Activated CD4-positive, alpha-beta T cell treated with anti-CD3 and anti-CD28 coated beads for 36 hours (primary cell): ENCODE measurements at places on chromosomes 1 and 21.

GRCh38 chr1:109782927-109783326, 19.2 kb upstream of the EPS8L3 start:
- no peak for DNase-seq

GRCh38 chr1:228500143-228500734, 13.1 kb downstream of the RNF187 start:
- no peak for DNase-seq

DNA sequence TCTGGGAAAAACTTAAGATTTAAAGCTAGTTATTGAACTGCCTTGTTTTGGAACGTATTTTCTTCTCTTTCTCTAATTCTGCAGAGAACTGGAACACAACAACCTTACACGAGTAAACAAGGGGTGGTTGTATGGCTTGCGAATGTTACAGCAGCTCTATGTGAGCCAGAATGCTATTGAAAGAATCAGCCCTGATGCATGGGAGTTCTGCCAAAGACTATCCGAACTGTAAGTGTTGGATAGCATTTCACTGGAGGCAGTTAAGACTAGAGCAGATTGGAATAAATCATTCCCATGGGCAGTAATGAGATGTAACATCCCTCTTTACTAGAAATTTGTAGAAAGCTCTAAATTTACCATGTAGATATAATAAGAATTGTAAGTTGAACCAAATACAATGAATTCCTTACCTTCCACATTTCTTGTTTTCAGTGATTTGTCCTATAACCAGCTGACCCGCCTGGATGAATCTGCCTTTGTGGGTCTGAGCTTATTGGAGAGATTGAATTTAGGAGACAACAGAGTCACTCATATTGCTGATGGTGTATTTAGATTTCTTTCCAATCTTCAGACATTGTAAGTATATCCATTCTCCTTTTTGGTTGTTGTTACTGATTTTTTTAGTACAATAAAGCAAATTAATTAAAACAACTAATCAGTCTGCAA, 22.9 kb downstream of the LRIG2 start:
- DNase-seq: no peak

DNA sequence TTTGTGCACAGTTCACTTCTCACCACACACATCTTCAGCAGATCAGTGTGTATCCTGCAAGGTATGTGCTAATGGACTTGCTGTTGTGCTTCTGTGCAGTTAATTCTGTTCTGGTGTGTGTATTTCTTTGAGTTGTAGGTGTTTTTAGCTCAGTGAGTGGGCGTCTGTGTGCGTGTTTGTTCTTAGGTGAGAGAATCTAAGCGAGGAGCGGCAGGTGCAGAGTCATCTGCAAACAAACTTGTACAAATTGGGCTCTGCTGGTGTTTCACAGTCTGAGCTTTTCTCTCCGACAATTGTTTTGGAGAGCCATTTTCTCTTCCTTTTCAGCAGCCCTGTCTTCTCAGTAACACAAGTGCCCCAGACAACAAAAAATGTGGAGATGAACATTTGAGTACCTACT, 43.6 kb downstream of the ACP6 start:
- no peak for DNase-seq

DNA sequence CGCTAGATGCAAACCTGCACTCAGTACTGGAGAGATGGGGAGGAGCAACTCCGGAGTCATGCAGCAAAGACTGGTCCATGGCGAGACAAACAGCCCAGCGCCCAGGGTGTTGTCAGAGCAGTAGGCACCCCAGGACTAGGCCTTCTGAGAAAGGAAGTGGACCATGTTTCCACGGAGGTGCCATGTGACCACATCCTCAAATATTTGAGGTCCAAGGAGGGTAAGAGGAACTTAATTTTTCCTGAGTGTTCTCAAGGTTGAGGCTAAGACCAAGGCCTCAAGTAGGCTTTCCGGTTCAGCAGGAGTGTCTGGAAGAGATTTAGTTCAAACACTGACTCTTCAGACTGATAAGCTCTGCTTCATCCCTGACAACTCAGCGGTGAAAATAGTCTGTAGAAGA, 186.2 kb downstream of the RHOU start:
- no peak for DNase-seq

- DNase-seq: no peak
Measured at GRCh38 chr1:29864431-29865022, 628.2 kb downstream of the PTPRU start.

- DNase-seq: no peak
Measured at GRCh38 chr1:8083739-8084484, 57.8 kb upstream of the ERRFI1 start.

GRCh38 chr1:110618668-110619067, 12.5 kb upstream of the KCNA2 start:
- DNase-seq: no peak

- no peak for DNase-seq
Measured at GRCh38 chr21:45168522-45168921, 94.1 kb downstream of the ADARB1 start.

- no peak for DNase-seq
Measured at GRCh38 chr1:204680461-204680860, 5.1 kb downstream of the LRRN2 start.

DNA sequence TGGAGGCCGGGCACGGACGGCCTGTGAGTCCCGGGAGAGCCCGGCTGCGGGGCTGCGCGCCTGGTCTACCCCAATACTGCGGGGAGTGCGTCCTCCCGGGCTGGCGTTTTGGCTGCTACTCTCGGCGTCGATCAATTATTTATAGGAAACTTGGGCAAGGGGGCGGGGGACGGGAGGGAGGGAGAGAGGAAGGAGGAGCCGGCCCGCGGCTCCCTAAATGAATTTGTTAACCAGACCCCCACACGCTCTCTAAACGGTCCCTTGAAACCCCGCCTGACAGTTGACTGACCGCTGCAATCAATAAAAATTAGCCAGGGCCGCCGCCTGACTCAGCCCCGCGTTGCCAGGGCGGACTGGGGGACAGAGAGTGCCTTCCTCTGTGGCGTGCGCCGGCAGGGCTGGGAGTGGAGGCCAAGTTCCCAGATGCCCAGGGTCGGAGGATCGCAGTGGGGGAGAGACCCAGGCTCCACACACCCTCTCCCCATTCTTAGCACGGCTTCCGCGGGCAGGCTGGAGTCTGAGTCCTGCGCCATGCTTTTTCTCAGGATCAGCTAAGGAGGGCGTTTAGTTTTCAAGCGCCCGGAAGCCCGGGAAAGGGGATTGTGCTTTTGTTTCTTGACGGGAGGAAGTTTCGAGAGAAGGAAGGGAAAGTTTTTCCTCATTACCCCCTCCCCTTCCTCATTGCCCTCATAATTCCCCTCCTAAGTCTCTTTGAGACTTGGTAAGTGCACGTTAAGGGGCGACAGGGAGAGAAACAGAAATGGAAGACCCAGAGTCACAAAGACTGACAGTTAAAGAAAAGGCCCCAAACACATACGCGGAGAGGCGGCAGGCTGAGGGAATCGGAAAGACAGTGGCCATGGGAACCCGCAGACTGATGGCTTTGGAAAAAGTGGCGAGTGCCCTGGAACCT, 6.2 kb downstream of the PAX7 start:
- no peak for DNase-seq

DNA sequence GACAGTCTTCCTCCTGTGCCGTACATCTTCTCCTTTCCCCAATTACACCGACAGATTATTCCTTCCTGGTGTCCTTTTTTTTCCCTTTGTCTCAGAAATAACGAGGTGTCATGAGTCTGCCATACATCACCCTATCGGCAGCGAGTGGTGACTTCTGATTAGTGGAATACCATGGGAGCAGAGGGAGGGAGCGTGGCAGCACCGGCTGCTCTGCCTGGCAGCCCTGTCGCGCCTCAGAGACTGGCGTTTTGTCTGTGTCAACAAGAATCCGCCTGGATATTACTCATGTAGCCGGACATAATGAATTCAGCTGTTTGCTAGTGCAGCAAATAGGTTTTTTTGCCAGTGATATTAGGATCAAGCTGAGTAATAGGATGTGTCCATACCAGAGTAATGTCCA, 51.8 kb downstream of the UTP25 start:
- DNase-seq: no peak

GRCh38 chr1:182060877-182061276, 635 bp downstream of the ZNF648 start:
- DNase-seq: no peak

GRCh38 chr1:109479311-109479710, 4.4 kb upstream of the ATXN7L2 start:
- DNase-seq: no peak

DNA sequence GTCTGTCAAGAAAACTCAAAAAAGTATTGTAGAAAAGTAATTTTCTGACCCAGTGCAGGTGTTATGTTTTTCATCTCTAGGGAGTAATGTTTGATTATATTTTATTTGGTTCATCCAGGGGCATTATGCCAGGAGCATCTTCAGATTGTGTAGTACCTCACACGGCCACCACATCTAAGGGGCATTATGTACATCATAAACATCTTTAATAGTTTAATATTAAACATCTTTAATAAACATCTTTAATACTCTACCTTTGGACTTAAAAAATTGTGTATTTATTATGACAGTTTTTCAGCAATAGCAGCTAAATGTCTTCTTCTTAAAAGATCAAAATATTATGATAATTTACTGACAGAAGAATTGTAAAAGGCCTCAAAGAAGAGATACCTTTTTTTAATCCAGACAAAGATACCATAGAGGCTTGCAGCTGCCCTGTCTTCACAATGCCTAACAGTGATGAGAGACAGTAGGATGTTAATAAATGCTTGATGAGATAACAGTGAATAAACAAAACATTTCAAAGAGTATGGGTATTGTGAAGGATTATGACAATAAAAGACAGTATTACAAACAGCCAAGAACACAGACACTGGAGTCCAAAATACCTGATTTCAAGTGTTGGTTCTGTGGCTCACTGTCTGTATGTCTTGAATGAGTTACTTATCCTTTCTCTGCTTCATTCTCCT, 240.9 kb upstream of the ADGRL2 start:
- no peak for DNase-seq
